ENCODE measurements at places on chromosomes 6 and 20. TPM values are rescaled to one million over a fixed set of nuclear protein-coding genes. Genes with fewer than 3 reads are reported as not detected.

DNA sequence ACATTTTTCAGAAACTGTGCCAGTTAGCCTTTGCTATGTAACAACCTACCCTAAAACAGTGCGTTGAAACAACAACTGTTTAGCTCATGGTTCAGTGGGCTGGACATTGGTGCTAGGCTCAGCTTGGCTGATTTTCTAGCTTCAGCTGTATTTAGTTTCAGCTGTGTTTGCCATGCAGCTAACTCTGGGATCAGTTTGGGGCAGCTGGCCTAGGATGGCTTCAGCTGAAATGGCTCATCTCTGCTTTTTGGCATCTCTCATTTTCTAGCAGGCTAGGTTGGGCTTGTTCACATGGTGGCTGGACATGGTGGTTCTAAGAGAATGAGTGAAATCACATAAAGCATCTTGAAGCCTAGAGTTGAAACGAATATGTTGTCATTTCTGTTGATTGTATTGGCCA, 464.2 kb downstream of the QKI start:
- no peak for DNase-seq

- peak; percentile 74 for DNase-seq
Measured at GRCh38 chr20:44204156-44204831, 6.3 kb downstream of the OSER1 start.

DNA sequence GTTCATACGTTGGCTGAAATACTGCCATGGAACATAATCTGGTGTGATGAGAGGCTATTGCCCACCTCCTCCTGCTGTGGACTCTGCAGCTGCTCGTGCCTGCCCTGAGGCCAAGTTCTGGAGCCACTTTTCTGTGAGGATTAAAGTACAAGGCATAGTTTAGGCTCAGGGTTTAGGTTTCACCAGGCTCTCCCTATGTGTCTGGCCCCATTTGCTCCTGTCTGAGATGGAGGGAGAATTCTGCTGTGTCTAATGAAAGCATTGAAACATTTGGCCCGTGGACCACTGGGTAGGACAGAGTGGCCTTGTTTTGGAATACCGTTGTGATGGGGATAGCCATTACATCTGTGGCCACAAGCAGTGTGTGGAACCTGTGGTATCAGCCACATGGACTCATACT, 5.9 kb downstream of the WRNIP1 start:
- no peak for DNase-seq

DNA sequence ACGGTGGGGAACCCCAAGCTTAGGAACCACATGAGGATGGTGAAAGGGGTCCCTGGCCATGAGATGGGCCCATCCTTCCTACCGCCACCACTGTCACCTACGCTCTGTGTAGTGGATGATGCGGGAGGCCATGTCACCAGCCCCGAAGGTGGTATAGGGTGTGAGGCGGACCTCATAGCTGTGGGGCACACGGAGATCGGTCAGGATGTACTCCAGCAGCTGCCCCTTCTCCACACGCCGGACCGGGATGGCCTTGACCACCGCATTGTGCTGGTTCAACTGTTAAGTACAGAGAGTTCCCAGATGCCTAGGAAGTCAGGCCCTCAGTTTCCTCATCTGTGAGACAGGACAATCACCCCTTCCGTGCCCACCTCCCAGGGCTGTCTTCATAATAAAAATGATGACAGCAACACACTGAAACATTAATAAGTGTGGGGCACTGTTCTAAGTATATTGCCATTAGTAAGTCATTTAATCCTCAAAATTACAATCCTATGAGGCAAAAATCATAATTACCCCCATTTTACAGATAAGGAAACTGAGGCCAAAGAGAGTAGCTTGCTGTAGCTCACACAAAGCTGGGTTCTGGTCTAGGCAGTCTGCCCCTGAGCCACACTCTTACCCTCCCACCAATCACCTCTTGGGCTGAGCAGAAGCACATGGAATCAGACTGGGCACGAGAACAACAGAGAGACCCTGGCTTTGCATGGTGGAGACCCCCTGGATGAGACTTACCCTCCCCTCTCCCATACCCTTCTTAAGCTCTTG, 51.4 kb downstream of the MDGA1 start:
- no peak for DNase-seq

- DNase-seq: no peak
Measured at GRCh38 chr6:107641071-107641470, 151.2 kb downstream of the SOBP start.

DNA sequence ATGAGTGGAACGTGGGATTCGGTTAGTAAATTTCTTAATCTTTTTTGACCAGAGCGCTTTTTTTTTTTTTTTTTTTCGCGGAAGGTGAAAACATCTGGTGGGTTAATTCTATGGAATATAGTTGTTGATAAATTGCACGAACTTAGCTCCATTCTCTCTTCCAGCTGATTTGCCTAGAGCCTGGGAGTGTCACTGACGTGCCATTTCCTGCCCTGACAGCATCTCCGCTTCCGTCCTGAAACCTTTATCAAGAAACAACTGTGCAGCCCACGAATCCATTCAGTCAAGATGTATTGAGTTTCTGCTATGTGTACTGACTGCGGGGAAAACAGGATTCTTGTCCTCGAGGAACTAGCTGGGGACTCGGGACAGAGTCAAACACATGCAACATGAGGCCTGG, 59.5 kb upstream of the TGM3 start:
- no peak for DNase-seq

- no peak for DNase-seq
Measured at GRCh38 chr6:74551896-74552295, 654.0 kb downstream of the COL12A1 start.

- no peak for DNase-seq
Measured at GRCh38 chr6:106569428-106569827, 59.9 kb downstream of the RTN4IP1 start.

DNA sequence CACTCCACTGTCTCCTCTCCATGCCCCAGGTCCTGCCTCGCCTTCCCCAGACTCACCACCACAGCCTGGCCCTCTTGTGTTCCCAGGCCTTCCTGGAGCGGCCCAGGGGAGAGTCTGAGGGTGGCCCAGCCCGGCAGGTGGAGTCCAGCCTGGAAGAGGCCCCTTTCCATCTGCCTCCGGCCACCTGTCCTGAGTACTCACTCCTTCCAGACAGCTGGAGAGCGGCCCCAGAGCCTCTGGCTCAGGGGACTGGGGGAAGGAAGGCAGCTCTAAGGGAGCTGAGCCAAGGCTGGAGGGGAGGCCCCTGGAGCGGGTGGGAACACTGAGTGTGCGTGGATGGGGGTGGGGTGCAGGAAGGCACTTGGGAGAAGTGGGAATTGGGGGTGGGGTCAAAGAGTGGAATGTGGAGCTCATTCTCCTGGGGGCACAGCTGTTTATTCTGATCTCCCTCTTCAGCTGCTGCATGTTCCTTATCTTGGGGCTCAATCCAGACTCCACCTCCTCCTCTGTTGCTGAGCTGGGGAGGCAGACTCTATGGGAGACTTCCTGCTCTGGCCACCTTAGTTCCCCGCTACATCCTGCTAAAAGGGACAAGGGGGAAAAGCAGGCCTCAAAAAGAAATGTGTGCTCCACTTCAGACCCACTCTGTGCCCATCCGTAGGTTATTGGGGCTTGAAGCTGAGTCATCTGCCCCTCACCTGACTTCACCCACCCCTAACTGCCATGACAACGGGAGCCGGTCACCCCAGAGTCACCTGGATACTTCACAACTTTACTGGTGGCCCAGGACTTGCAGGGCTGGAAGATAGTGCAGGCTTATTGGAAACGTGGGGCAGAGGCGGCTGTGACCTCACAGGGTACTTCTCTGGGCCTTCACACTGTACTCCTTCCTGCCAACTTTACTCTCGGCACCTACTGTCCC, 19.5 kb upstream of the TAF8 start:
- no peak for DNase-seq

Gene SCAF8
- 29.2 TPM for polyA plus RNA-seq

Gene SEC23B
- 57.5 TPM for polyA plus RNA-seq

Gene CLPSL1
- polyA plus RNA-seq: not detected

DNA sequence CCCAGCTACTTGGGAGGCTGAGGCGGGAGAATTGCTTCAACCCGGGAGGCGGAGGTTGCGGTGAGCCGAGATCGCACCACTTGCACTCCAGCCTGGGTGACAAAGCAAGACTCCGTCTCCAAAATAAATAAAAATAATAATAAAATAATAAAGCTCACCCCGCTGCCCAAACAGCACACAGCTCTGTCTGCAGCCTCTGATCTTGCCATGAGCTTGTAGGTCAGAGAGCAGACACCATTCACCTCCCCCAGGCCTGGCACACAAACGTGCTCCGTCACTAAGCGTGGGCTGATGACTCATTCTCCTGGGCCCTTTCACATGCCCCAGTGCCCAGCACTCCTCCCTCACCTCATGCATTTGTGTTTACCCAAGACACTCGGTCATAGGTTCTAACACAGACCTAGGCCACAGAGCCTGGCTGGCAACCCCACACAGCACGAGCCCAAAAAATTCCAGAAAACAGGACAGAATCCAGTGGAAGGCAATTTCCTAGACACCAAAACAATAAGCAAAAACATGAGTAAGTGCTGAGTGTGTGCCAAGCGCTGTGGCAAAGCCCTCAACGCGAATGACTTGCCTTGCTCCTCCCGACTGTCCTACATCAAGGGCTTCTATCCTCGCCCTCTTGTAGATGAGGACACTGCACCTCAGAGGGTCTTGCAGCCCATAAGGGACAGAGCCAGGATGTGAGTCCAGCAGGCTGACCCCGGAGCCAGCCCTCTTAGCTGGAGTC, 18.0 kb downstream of the ATP9A start:
- DNase-seq: peak; percentile 76

GRCh38 chr20:9287826-9288225, 218.9 kb downstream of the PLCB4 start:
- DNase-seq: no peak
